ENCODE measurements at places on chromosomes 1 and 21.

DNA sequence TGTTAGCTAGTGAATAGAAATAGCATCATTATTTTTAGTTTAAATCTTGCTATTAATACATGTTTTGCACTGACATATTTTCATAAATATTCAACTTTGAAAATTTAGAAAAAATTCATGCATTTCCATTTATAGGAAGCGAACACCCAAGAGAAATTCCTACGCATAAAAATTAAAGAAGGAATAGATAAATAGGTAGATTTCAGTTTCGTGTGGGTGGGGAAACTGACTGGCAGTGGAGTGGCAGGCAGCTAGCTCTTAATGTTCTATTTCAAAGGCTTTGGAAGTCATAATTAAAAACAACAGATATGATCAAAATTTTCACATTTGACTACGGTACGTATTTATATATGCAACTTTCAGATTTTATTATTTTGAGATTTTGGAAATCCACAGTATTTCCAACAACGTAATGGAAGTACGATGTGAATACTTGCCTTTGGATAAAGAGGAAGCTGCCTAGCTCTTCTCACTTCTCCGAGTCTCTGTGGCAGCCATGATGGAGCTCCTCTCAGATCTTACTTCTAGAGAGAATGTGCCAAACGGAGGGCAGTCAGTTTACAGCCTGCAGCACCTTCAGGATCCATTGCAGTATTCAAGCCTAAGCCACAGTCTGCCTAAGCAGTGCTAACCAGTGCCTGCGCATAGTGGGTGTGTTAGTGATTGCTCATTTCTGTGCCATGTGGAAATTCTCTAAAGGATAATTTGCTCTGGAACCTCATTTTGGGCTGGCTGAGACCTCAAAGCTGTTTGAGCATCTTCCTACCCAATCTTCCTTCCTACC is 62.9 kb upstream of the RGS4 start:
- no peak for DNase-seq

DNA sequence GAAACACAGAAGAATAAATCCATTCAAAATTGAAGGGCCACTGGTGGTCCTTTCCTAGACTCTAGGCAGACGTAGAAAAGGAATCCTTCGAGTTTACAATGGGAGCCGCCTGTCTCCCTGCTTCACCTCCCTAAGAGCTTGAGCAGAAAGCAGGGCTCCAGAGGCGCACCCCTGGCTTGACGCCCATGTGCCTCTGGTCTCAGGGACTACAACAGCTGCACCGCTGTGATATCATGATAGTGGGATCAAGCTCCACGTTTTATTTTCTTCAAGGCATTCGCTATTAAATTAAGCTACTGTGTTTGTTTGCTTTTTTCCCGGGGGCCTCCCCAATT is 403 bp upstream of the C1orf122 start:
- DNase-seq: no peak

DNA sequence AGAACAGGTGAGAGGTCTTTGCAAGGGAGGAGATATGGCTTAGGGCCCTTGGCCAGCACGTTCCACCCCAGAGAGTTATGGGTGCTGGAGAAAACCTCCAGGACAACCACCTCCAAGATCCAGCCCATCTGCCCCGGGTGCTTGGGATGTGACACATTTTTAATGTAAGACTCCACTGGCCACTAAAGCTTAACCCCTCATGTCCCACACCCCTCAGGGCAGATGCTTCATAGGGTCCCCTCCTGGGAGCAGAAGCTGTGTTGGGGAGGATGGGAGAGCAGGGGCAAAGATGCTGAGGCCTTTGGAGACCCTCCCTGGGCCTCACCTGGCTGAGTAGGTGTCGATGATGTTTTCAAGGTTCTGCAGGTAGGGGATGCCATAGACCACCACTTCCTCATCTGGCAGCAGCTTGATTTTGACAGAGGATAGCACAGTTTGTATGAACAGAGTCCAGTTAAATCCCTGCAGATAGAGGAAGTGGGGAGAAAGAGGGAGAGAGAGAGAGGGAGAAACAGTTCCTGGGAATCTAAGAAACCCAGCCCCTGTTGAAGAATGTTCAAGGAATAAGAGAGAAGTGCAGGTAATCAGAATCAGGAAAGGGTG is 11.9 kb downstream of the PRXL2B start:
- no peak for DNase-seq

GRCh38 chr1:171286032-171286705 is 27.8 kb upstream of the FMO4 start:
- DNase-seq: no peak

DNA sequence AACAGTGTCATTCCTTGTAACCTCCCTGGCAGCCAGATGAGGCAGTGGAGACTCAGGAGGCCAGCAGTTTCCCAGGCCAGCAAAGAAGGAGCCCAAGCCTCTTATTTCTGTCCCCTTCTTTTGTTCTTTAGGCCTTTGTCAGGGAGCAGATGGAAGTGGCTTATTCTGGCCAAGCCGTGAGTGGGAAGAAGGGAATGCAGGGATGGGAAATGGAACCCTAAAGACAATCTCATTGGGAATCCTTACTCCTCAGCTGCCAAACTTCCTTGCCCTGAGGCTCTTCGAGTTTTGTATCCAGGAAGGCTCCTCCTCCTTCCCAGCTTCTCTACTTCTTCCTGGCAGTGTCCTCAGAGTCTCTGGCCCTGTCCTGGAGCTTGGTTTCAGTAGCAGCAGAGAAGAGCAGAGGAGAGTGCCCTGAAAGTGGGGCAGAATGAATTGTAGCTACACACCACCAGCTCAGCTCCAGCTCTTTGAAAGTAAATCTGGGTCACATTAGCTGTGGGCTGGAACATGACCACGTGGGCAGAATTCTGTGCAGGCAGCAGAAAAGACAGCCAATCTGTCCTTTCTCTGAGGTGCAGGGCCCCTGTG is 63.9 kb downstream of the NDUFS5 start:
- DNase-seq: no peak

DNA sequence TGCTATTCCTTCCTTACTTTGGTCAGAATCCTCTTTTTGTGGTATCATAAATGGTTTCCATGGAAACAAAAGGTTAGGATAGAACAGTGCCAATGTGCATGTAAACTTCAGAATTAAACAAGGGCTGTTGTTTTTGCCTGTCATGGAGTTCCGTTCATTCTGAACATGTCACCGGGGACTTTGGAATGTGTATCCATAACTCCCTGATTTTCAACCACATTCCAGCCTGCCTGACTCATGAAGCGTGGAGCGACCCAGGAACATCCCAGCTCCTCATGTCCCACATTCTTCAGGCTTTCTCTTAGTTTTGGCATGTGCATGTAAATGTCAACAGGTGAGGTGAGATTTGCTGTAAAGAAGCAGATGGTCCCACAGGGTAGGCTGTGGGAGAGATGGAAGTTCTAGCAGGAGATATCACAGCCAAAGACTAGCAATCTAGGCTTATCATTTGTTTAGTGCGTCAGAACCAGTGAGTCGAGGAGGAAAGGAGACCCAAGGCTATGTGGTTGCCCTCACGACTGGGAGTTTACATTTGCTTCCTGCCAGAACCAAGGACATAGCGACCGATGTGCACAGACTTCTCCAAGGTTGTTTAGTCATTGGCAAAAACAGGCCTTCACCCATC is 23.0 kb upstream of the DNAJC11 start:
- no peak for DNase-seq

- DNase-seq: no peak
These were observed 21.2 kb upstream of the NUF2 start for GRCh38 chr1:163300568-163300967.

All from stimulated activated CD8-positive, alpha-beta memory T cell treated with anti-CD3 and anti-CD28 coated beads, Interleukin-2, amount 100 ng/mL, for 1 hour (primary cell).